ENCODE measurements at places on chromosomes 6 and 20. TPM values are rescaled to one million over a fixed set of nuclear protein-coding genes. Genes with fewer than 3 reads are reported as not detected.

- no peak for DNase-seq
Observed at GRCh38 chr20:18138266-18138582, 561 bp downstream of the KAT14 start.

Gene MEP1A
- not detected for total RNA-seq

GRCh38 chr6:44001318-44002066 lies 125.8 kb downstream of the MRPL14 start:
- no peak for DNase-seq

- no peak for DNase-seq
Observed at GRCh38 chr6:82687855-82688254, 324.2 kb downstream of the TPBG start.

GRCh38 chr6:147078106-147078505 lies 126.1 kb upstream of the STXBP5 start:
- DNase-seq: no peak

Measured in lower leg skin (tissue), 4 donors.